Hematopoietic multipotent progenitor cell treated with erythropoietin and hydrocortisone succinate and interleukin-3 and kit ligand, for 17 days (in vitro differentiated cells): ENCODE measurements at places on chromosomes 5 and 9.

DNA sequence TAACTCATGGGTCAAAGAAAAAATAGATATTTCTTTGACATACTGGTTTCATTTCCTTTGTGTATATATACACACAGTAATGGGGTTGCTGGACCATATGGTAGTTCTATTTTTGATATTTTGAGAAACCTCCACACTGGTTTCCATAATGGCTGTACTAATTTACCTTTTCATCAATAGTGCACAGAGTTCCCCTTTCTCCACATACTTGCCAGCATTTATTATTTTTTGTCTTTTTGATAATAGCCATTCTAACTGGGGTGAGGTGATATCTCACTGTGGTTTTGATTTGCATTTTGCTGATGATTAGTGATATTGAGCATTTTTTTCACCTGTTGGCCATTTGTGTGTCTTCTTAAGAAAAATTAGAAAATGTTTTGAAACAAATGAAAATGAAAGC lies 78.4 kb upstream of the CKMT2 start:
- no peak for DNase-seq

- no peak for DNase-seq
Measured at GRCh38 chr9:14251154-14252071, 62.5 kb downstream of the NFIB start.

GRCh38 chr9:119884438-119884837 lies 515.2 kb upstream of the BRINP1 start:
- DNase-seq = no peak

DNA sequence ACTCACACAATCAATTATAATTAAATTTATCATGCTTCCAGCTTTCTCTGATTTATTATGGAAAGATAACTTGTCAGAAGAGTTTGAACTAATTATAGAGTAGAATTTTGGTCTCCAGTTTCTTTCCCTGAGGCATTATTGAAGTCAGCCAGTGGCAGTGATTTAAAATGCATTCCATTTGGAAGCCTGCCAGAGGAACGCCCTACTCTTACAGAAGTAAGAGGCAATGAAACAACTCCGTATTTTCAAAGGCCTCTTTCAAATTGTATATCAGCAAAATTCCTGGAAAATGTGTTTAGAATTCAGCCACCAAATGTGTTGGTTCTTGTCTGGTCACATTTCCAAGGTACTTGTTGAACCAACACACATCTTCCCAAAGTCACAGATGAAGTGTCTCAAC lies 640.9 kb downstream of the SEMA5A start:
- no peak for DNase-seq

DNA sequence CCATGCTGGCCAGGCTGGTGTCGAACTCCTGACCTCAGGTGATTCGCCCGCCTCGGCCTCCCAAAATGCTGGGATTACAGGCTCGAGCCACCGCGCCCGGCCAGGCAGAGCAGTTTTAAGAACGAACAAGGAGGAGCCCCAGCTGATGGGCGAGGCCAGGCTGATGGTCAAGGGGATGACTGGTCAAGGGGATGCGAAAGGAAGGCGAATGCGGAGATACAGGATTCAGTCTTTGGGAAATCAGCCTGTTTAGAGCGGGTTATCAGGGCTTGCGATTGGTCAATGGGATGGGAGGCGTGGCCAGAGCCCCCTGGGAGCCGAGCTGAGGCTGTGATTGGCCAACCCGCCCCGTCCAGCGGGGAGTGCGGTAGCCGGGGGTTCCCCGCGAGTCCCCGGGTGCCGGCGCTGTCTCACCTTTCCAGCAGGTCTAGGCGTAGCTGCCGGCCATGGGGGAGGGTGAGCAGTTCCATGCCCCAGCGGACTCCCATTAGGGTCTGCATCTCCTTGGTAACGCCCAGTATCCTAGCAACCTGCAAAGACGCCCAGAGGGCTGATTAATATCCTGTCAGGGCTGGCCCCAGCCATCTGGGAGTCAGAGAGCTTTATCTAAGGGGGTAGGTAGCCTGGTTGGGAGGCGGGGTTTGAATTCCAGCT lies 7.5 kb upstream of the TOR2A start:
- DNase-seq = no peak
